ENCODE measurements at places on chromosomes 6 and 20.

- no peak for DNase-seq
Observed at GRCh38 chr6:25026723-25027122, 91.0 kb upstream of the RIPOR2 start.

GRCh38 chr6:31094389-31094881 is 17.9 kb downstream of the C6orf15 start:
- no peak for DNase-seq

DNA sequence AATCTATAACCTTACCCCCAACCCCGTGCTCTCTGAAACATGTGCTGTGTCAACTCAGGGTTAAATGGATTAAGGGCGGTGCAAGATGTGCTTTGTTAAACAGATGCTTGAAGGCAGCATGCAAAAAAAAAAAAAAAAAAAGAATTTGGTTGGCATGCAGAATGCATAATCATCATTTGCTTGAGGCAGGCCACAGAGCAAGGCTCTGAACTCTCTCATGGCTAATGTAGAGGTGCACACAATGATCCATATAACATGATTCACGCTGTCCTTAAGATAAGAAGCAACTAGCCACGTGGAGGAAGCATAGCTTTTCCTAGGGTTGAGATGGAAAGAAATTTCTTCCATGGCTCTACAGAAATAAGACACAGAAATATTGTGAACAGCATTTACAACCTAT is 27.6 kb upstream of the RPN2 start:
- no peak for DNase-seq

- no peak for DNase-seq
Observed at GRCh38 chr20:3927486-3928291, 38.5 kb downstream of the PANK2 start.

DNA sequence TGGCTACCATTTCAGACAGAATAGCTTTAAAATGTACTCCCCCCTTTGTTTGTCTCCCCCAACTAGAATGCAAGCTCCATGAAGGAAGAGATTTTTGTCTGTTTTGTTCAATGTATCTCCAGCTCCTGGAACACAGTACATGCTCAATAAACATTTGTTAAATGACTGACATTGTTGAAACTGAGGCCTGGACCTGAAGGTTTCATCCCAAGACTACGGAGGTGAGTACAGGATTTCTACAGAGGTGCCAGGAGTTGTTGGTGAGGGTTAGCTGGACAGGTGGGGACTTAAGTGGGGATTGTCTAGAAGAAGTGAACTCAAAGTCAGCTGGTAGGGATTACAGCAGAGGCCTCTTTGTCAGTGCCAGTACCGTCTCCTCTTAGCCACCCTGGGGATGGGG is 19.4 kb downstream of the VEGFA start:
- no peak for DNase-seq

- DNase-seq = no peak
Observed at GRCh38 chr6:129672881-129673631, 36.9 kb downstream of the ARHGAP18 start.

- DNase-seq = no peak
Observed at GRCh38 chr6:78868116-78868515, 765 bp downstream of the IRAK1BP1 start.

GRCh38 chr20:62051144-62051543 is 14.5 kb downstream of the TAF4 start:
- DNase-seq = no peak

DNA sequence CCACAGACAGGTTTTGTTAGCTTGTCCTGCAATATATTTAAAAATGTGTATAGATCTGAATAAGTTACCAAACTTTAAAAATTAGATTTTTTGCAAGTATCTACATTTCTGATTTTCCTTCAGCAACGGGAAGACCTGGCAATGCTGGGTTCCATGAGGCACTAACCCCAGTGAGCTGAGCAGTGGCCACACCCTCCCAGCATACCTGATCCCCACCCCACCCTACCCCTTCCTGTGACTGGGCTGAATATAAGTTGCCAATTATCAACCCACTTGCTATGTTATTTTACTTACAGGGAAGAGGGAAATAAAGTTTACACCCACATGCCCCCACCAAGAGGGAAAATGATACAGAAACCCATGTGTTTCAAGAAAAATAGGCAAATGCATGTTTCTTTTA is 70.3 kb upstream of the RALGAPA2 start:
- DNase-seq = no peak

DNA sequence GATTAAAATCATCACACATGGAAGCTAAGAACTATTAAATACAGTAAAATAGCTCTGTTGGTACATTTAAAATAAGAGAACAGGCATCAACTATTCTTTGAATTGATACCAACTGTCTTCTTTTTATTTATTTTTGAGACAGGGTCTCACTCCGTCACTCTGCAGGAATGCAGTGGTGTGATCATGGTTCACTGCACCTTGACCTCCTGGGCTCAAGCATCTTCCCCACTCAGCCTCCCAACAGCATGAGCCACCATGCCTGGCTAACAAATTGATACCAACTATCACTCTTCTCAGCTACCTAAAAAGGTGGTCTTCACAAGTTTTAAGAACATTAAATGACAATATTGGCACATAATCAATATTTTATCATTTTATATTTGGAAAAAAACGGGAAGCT is 7.8 kb upstream of the PNISR start:
- no peak for DNase-seq

DNA sequence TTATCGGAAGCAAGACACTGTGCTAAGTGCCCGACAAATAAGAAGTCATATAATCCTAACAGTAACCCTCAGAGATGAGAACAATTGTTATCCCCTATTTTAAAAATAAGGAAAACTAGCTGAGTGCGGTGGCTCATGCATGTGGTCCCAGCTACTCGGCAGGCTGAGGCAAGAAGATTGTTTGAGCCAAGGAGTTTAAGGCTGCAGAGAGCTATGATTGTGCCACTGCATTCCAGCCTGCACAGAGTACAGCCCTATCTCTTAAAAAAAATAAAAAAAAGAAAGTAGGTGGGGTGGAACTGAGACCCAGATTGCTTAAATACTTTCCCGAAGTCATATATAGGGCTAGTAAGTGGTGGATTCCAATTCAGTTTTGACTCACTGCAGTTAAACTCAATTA is 84.7 kb downstream of the UST start:
- no peak for DNase-seq

DNA sequence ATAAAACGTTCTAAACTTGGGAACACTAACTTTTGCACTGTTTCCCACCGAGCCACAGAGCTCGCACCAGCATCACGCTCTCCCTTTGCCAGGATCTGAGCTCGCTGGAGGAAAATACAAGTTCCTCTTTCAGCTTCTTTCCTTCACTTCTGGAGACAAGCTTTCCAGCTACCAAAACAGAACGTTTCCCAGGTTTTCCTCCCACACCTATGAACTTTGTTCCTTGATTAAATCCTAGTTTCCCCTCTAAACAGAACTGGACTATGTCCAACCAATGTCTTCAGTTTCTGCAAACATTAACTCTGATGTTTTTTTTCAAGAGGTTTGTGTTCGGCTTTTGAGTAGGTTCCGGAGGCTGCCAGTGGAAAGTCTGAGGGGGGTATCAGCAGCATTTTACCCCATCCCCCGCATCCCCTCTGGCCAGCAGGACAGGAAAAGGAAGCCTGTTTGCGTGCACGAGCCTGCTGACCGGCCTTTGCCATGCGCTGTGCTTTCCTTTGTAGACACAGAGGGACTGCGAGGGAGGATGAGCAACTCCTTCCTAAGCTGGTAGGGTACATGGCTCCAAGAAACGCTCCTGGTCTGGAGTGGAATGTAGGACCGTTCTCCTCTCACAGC is 135.5 kb downstream of the LY86 start:
- no peak for DNase-seq

DNA sequence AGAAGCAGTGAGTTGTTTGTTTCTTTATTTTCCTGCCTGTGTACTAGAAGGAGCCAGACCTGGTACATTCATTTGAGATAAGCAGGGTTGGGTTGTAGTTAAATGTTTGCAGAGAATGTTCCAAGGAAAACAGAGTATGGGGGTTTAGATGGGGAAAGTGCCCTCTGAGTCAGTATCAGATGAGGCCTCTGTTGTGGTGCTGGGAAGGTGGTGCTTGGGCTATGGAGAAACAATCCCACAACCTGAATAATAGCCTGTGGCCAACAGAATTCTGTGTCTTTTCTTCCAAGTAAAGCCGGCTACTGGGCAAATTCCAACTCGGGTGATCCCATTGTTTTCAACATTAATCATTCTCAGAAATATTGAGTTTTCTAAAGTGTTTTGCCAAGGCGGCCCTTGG is 109.3 kb downstream of the RNF144B start:
- DNase-seq = no peak
